ENCODE measurements at places on chromosomes 11 and 22. TPM values are rescaled to one million over a fixed set of nuclear protein-coding genes. Genes with fewer than 3 reads are reported as not detected.

DNA sequence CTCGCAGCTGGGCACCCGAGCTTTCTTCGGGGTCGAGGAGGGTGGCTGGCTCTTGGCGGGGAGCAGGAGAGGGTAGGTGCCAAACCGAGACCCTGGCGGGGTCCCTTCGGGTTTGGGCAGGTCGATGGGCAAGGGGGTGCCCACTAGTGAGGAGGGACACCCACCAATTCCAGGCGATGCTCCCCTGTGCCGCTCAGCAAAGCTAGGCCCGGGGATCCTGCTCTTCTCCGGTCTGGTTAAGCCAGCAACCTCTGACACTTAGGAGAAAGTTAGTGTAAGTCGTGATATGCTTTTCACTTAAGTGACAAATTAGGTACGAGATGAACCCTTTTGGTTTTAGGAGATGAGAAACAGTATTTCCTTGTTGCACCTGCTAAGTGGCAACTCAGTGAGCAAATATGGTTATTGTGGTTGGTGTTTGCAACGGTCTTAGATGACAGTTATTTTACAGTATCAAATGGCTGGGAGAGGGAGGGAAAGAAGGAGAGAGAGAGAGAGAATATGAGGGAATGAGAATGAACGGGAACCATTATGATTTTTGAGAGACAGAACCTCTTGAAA is 565 bp downstream of the NUCB2 start:
- no peak for DNase-seq

SIRT3 gene
- polyA plus RNA-seq, result 27.5 TPM

PDE2A gene
- 1.6 TPM for polyA plus RNA-seq

INS gene
- polyA plus RNA-seq, result not detected

KDM4E gene
- not detected for polyA plus RNA-seq

MAML2 gene
- 4.8 TPM for polyA plus RNA-seq

SHANK3 gene
- not detected for polyA plus RNA-seq

DNA sequence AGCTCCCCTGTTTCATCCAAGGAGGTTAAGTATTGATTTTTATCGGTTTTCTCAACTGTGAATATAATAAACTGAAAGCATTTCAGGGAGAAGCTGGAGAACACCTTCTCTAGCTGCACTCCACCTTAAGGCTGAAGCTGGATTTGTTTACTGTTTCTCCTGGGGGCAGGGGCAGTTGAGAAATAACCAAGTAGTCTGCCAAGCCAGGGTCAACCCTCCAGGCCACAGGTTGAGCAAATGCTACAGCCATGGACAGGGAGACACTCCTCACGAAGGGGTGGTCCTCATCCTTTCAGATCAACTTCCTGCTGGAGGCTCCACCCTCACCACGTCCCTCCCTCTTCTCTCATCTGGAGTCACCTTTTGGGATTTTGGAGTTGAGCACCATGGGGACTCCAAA is at the start of gene TTC36:
TTC36 (plus strand) TSS at position 366 of the 400 bp plus-strand sequence; CDS start at position 387, 21 bp downstream.
- DNase-seq, result no peak

DNA sequence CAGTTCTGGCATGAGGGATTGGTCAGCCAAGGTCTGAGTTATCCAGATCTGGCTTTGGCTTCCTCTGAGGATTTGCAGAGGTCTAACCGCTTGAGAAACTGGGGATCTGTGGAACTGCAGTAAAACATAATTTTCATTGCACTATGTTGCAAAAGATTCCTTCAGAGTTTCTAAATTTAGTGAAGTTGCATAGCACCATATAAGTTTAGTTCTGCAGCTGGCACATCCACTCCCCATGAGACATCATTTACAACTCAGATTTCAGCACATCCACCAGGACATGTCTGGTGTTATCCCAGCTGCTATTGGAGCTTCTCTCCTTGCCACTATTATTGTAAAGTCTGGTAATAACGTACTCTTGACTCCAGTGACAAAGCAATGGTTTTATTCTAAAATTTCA is 181.5 kb downstream of the CWF19L2 start:
- DNase-seq, result no peak

- DNase-seq, result no peak
Observed at GRCh38 chr22:22754961-22755777, 110.8 kb downstream of the GGTLC2 start.

TRIM29 gene
- polyA plus RNA-seq, result 0.93 TPM

RASGRP2 gene
- polyA plus RNA-seq, result 22.7 TPM

GRCh38 chr22:46596032-46596441 is 24.1 kb upstream of the GRAMD4 start:
- no peak for DNase-seq

HBE1 gene
- polyA plus RNA-seq, result 2,730 TPM

ACR gene
- not detected for polyA plus RNA-seq

DNA sequence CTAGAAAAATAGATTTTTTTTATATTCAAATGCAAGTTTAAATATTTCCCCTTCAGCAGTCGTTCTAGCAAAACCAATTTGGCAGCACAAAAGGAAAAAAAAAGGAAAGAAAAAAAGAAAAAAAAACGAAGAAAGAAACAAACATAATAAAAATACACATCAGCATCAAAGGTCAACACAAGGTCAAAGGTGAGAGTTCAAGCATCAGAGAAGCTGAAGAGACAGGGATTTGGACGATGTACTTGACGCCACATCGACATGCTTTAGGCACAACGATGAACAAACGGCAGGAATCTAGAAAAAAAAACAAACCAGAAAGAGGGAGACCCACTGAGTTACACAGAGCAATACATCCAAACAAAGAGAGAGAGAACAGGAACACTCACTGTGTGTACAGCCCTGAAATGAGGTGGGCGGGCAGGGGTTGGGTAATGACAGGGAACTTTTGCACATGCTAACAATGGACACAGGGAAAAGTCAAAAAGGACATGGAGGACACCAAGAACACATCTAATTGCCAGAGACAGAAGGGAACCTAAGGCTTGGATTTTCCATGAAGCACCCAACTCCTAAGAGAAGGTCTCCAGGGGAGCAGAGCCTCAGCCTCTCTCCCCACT is 19.8 kb upstream of the RAPSN start:
- no peak for DNase-seq

GRCh38 chr11:28727254-28727653 is 619.1 kb downstream of the METTL15 start:
- DNase-seq, result no peak

DNA sequence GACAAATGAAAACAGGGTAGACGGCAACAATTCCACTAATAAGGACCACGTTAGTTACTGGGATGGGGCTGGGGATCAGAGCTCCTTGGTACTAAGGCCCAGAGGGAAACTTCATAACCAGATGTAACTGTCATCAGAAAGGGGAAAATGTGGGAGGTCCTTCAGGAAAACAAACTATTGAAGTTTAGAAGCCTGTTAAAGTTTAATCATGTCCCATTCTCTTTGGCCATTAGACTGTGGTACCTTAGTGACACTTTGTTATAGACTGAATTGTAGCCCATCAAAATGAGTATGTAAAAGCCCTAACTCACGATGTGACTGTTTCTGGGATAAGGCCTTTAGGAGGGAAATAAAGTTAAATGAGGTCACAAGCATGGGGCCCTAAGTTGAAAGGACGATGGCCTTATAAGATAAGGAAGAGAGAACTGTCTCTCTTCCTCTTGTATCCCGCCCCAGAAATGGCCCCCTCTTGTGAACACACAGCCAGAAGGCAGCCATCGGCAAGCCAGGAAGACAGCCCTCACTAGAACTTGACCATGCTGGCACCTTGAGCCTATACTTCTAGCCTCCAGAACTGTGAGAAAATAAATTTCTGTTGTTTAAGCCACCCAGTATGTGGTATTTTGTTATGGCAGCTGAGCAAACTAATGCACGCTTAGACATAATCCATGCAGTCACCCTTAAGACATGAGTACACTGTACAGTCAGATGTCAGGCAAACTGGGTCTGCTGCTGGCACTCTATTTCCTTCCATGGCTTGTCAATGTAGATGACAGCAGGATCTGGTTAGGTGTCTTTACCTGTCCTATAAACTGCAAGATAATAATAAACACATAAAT is 26.9 kb upstream of the USP47 start:
- DNase-seq, result peak; percentile 59

DNA sequence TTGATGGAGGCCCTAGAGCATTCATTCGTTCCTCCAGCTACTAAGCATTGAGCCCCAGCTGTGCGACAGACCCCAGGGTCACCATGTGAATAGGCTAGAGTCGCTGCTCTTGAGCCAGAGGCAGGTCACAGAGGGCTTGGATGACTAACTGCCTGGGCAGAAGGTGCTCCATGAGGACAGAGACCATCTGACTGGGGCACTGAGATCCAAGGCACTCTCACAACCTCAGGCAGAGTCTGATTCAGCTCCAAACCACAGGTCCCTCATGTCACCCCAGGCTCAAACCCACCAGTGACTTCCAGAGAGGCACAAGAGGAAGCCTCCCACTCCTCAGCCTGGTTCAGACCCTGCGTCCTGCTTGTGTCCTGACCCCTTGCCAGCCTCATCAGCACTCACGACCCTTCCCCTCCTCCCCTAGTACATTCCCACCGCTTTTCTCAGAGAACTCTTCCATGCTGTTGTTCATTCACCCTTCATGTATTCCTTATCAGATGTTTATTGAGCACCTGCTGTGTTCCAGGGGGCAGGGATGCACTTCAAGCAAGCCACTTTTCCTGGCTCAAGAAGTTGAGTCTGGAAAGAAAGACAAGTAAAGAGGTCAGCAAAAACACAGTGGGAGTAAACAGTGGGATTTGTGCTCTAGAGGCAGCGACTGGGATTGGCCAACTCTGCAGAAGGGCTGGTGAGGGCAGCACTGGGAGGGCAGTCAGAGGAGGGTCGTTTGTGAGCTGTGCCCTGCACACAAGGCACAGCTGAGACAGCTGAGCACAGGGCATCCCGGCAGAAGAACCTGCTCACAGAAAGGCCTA is 9.3 kb downstream of the OAF start:
- DNase-seq, result no peak

All from K562 (cell line).